ENCODE measurements at places on chromosomes 16 and 17. TPM values are rescaled to one million over a fixed set of nuclear protein-coding genes. Genes with fewer than 3 reads are reported as not detected.

Gene C16orf89
- total RNA-seq: 1.4 TPM

Gene SLC4A1
- 0.05 TPM for total RNA-seq

Gene TBC1D3C
- total RNA-seq: not detected

Gene DNAI2
- total RNA-seq: 0.23 TPM

Gene CLDN7
- 131 TPM for total RNA-seq

Gene SLC16A5
- total RNA-seq: 32.4 TPM

Gene DCAKD
- 59.2 TPM for total RNA-seq

Gene TNP2
- total RNA-seq: not detected

Gene IL34
- total RNA-seq: 8.8 TPM

Gene CCL4
- 1.2 TPM for total RNA-seq

Gene GNG13
- 0.34 TPM for total RNA-seq

Gene ADAT1
- total RNA-seq: 46.0 TPM

Gene RND2
- total RNA-seq: 50.2 TPM

Gene FBXL16
- 22.7 TPM for total RNA-seq

Gene PIK3R5
- 5.9 TPM for total RNA-seq

- H3K4me3 ChIP-seq: no peak overlapping the region
- no peak for DNase-seq
- no peak overlapping the region for H3K27ac ChIP-seq
- no peaks in the 10 kb centered on the region for H3K36me3 ChIP-seq
- no peaks in the 10 kb centered on the region for H3K27me3 ChIP-seq
These were observed 17.5 kb downstream of the SOCS1 start for GRCh38 chr16:11238272-11239202.

GRCh38 chr17:50048146-50048720, 7.7 kb upstream of the ITGA3 start:
- no peak overlapping the region for H3K4me3 ChIP-seq
- H3K4me1 ChIP-seq: peaks cover 47% of the 10 kb centered on the region
- no peak overlapping the region for H3K27ac ChIP-seq
- H3K36me3 ChIP-seq: no peaks in the 10 kb centered on the region

- peak; percentile 3 for DNase-seq
- peaks cover 18% of the 10 kb centered on the region for H3K4me1 ChIP-seq
- no peak overlapping the region for H3K4me3 ChIP-seq
- peaks cover 25% of the 10 kb centered on the region for H3K36me3 ChIP-seq
These were observed 362.0 kb downstream of the SEC14L1 start for GRCh38 chr17:77502626-77503292.

DNA sequence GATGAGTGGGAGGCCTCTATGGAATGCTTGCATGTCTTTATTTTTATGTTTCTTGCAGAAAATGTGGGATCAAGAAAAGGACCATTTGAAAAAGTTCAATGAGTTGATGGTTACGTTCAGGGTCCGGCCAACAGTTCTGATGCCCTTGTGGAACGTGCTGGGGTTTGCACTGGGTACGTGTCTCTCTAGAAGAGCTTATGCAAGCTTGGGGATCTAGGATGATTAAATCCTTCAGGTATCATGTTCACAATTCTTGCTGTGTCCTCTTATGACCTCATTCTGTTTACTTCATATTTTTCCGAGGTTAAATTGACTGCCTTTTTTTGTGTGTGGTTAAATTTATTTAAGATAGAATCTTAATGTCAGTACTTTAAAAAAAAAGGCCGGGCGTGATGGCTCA, 6.4 kb downstream of the COQ7 start:
- H3K27me3 ChIP-seq: no peaks in the 10 kb centered on the region
- no peak overlapping the region for H3K27ac ChIP-seq
- peaks cover 15% of the 10 kb centered on the region for H3K36me3 ChIP-seq
- H3K4me3 ChIP-seq: no peak overlapping the region
- DNase-seq: no peak

DNA sequence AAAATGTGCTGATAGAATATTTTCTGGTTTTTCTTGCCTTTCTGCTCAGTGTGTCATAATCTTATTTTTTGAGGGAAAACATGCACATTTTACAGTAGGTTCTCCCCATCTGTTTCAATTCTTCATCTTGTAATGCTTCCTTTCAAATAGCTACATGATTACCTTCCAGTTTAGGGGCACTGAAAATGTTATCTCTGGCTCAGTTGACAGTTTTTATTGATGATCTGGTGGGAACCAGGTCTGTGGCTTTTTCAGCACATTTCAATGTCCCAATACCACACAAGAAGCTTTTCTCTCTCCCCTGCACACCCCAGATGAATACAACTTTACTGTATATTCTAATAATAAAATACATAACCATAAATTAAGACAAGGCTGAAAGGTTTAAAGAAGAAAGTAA, 36.5 kb downstream of the FTO start:
- H3K4me3 ChIP-seq: no peak overlapping the region
- H3K36me3 ChIP-seq: no peaks in the 10 kb centered on the region
- peaks cover 27% of the 10 kb centered on the region for H3K4me1 ChIP-seq
- H3K27me3 ChIP-seq: no peaks in the 10 kb centered on the region
- no peak overlapping the region for H3K27ac ChIP-seq

- no peak for DNase-seq
- H3K27me3 ChIP-seq: peaks cover 4% of the 10 kb centered on the region
- H3K4me3 ChIP-seq: no peak overlapping the region
- H3K36me3 ChIP-seq: peaks cover 2% of the 10 kb centered on the region
- H3K27ac ChIP-seq: no peak overlapping the region
These were observed 4.8 kb upstream of the GOSR1 start for GRCh38 chr17:30472238-30472890.

- peaks cover 98% of the 10 kb centered on the region for H3K27me3 ChIP-seq
- DNase-seq: peak; percentile 42
- H3K4me1 ChIP-seq: peaks cover 23% of the 10 kb centered on the region
- peak overlapping the region; percentile 76 for H3K4me3 ChIP-seq
- H3K27ac ChIP-seq: no peak overlapping the region
- H3K36me3 ChIP-seq: no peaks in the 10 kb centered on the region
These were observed 14.6 kb downstream of the ALOX12B start for GRCh38 chr17:8072729-8073461.

DNA sequence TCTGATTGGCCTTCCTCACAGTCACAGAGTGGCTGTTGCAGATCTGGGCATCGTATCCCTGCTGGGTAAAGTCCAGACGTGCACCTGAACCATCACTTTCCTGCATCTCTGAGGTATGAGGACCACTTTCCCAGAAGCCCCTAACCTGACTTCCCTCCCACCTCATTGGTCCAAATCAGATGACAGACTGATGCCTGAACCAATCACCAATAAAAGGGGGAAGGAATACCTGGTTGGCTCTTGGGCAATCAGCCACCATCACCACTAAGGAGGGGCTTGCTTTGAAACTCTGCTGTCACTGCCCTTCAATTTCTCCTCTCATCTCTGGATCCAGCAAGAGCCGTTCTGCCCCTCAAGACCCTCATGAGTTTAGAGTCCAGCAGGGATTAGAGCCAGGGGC, 13.6 kb upstream of the WFDC1 start:
- H3K27me3 ChIP-seq: peaks cover 2% of the 10 kb centered on the region
- H3K27ac ChIP-seq: no peak overlapping the region
- peaks cover 29% of the 10 kb centered on the region for H3K4me1 ChIP-seq
- no peak overlapping the region for H3K4me3 ChIP-seq
- H3K36me3 ChIP-seq: no peaks in the 10 kb centered on the region

GRCh38 chr16:52076801-52077201, 470.1 kb downstream of the TOX3 start:
- no peaks in the 10 kb centered on the region for H3K4me1 ChIP-seq
- H3K4me3 ChIP-seq: no peak overlapping the region
- H3K27ac ChIP-seq: no peak overlapping the region
- DNase-seq: no peak

DNA sequence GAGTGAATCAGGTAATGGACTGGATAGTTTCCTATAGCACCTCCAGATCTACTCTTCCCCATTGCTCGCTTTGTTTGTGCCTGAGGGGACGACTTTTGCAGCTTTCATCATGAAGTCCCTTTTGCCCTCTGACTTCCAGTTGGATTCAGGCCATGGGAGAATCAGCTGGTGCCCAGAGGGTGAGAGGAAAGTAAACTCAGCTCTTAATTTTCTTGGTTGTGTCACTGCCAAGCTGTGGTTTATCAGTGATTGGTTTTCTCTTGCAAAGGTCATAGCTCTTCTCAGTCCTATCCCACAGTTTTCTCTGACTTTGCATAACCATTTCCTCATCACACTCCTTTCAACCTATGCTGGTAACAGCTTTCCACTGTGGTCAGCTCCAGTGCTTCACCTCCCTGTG, 200.1 kb downstream of the KCNJ2 start:
- no peaks in the 10 kb centered on the region for H3K27me3 ChIP-seq
- H3K4me3 ChIP-seq: no peak overlapping the region

DNA sequence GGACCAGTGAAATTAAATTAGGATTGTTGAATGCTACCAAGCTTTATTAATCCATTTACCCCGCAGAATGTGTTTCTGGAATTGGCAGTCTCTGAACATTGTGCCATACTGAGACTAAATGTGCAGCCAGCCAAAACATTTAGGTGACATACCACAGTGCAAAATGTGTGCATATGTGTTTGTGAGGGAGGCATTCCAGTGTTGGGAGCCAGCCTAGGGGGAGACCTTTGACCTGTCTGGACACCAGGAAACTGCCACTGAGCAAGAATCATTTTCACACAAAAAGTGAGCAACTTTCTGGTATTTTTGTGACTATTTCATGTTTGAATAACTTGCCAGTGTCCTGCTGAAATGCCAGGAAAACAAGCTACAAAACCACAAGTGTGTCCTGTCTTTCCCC, 64.7 kb upstream of the SLC12A3 start:
- H3K4me3 ChIP-seq: no peak overlapping the region
- H3K27ac ChIP-seq: peak overlapping the region; percentile 23
- H3K27me3 ChIP-seq: no peaks in the 10 kb centered on the region
- H3K4me1 ChIP-seq: 0 out of 2 replicates have a peak, but pooled peaks cover 3% of the 10 kb centered on the region
- H3K36me3 ChIP-seq: peaks cover 11% of the 10 kb centered on the region

GRCh38 chr17:74776044-74776962, at the start of gene NAT9:
Gene NAT9 (minus strand): TSS chr17:74776345. CDS start chr17:74775698, 647 bp downstream.
- peak; percentile 99 for DNase-seq
- no peaks in the 10 kb centered on the region for H3K27me3 ChIP-seq
- peak within 1 kb of the TSS; percentile 97 for H3K27ac ChIP-seq

GRCh38 chr16:78523212-78523985, 423.9 kb downstream of the WWOX start:
- H3K27ac ChIP-seq: no peak overlapping the region
- H3K4me1 ChIP-seq: no peaks in the 10 kb centered on the region
- H3K4me3 ChIP-seq: no peak overlapping the region

DNA sequence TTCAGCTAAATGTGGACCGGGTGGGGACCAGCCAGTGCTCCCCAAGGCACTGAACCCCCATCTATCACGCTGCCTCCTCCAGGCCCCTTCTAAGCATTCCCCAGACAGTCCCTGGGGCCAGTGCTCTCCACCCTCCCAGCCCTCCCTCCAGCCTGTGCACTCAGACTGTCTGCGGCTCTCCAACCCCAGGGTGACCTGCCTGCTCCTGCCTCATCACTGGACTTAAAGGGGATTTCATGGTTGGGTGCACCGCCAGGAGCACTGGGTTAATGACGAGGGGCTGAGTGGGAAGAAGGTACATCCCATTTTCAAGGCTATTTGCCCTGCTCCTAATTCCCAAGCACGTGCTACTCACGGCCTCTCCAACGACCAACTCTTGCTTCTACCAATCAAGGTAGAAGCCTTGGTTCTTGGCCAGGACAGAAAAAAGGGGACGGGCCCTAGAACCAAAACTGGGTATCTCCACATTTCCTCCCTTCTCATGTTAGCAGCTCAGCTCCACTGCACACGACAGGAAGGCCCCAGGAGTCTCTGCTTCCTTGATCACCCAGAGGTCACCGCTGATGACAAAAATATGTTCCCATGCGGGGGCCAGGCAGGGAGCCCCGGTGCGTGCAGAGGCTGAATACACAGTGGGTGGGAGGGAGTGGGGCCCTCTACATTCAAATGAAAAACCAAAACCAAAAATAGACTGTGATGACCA, 3.5 kb upstream of the ABR start:
- H3K4me1 ChIP-seq: peaks cover 29% of the 10 kb centered on the region
- H3K4me3 ChIP-seq: no peak overlapping the region
- no peak overlapping the region for H3K27ac ChIP-seq
- no peaks in the 10 kb centered on the region for H3K36me3 ChIP-seq
- no peak for DNase-seq
- H3K27me3 ChIP-seq: peaks cover 44% of the 10 kb centered on the region

- peaks cover 65% of the 10 kb centered on the region for H3K36me3 ChIP-seq
- H3K27me3 ChIP-seq: no peaks in the 10 kb centered on the region
- peaks cover 5% of the 10 kb centered on the region for H3K4me1 ChIP-seq
- peak overlapping the region; percentile 71 for H3K27ac ChIP-seq
- DNase-seq: no peak
- H3K4me3 ChIP-seq: no peak overlapping the region
These were observed 24.4 kb downstream of the CRK start for GRCh38 chr17:1431631-1432104.

GRCh38 chr17:28181568-28181967, 137.4 kb upstream of the TMEM97 start:
- H3K27ac ChIP-seq: no peak overlapping the region
- peaks cover 31% of the 10 kb centered on the region for H3K36me3 ChIP-seq
- H3K27me3 ChIP-seq: no peaks in the 10 kb centered on the region

DNA sequence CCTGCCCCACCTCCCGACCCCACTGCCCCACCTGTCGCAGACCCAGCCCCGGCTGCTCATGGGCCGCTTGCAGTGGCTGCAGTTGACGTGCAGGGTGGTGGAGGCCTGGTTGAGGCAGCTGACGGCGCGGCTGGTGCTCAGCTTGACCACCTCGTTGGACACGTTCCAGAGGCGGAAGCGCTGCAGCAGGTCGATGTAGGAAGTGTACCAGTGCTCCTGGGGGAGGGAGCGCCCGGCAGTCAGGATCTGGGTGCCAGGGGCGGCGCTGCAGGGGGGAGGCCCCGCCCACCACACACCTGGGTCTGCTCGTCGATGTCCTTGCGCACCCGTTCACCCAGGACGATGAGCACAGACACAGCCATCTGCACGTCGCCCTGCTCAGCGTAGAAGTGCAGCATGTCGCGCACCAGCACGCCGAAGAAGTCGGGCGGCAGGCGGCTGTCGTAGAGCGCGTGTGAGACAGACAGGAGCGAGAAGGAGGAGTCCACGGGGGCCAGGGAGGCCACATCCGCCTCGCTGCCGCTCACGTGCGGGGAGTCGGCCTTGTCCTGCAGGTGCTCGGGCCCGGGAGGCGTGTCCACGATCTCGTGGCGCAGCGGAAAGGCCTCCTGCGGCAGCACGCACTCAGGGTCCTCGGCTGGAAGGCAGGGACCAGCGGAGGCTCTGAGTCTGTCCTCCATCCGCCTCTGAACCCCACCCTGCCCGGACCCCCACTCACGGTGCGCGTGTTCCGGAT, 995 bp upstream of the JMJD8 start:
- no peak overlapping the region for H3K4me3 ChIP-seq
- H3K4me1 ChIP-seq: peaks cover 20% of the 10 kb centered on the region
- peaks cover 25% of the 10 kb centered on the region for H3K36me3 ChIP-seq
- H3K27ac ChIP-seq: no peak overlapping the region
- no peak for DNase-seq

All from WTC11 (cell line).